ENCODE measurements at places on chromosomes 3 and 15.

DNA sequence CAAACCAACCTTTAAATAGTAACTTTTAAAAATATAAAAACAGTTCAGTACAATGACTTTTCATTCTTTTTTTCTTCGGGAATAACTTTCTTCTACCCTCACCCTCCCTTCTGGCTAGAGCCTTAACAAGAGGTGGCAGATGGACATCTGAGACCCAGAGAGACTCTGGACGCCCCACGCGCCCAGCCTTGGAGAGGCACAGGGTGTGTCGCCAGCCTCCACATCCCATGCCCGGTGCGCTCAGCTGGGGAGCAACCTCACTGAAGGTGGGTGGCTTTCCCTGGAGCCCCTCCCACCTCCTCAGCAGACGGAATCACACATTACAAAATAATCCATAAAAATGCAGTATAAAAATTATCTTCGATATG is 49.5 kb downstream of the TLE3 start:
- H3K36me3 ChIP-seq = peaks cover 39% of the 10 kb centered on the region
- no peak for DNase-seq
- H3K27ac ChIP-seq = no peak overlapping the region
- no peaks in the 10 kb centered on the region for H3K4me1 ChIP-seq

DNA sequence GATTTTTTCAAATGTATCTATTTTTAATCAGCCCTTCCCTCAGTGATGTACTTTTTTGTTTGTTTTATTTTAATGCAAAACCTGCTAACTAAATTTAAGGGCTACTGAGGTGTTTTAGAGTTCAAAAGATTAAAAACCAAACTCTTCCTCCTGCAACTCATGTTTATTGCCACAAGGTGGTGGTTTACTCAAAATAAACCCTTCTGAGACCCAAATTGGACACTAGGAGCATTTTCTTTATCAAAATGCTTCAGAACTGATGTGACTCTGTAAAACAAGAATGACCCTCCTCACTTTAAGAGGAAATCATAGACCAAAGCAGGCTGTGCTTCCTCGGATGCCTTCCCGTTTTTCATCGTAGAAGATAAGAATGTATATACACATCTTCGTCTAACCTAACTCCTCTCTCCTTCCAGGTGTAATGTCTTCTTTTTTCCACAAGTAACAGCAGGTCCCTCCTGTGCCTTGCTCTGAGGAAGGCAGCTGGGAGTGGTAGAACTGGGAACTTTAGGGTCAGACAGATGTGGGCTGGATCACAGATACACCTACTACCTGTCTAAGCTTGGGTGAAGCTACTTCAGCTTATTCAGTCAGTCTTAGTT is 2.9 kb upstream of the NME9 start:
- H3K27me3 ChIP-seq = peaks cover 11% of the 10 kb centered on the region
- no peak for DNase-seq
- H3K36me3 ChIP-seq = no peaks in the 10 kb centered on the region
- no peak overlapping the region for H3K4me3 ChIP-seq
- no peak overlapping the region for H3K27ac ChIP-seq

GRCh38 chr3:197234947-197235914 is 63.2 kb downstream of the DLG1 start:
- no peak overlapping the region for H3K4me3 ChIP-seq
- peaks cover 50% of the 10 kb centered on the region for H3K4me1 ChIP-seq
- H3K27ac ChIP-seq = peak overlapping the region; percentile 24
- H3K36me3 ChIP-seq = peaks cover 16% of the 10 kb centered on the region
- H3K27me3 ChIP-seq = no peaks in the 10 kb centered on the region

GRCh38 chr3:50563867-50564266 is 3.7 kb downstream of the C3orf18 start:
- no peak for DNase-seq
- no peak overlapping the region for H3K4me3 ChIP-seq
- H3K27me3 ChIP-seq = no peaks in the 10 kb centered on the region
- peaks cover 8% of the 10 kb centered on the region for H3K4me1 ChIP-seq

DNA sequence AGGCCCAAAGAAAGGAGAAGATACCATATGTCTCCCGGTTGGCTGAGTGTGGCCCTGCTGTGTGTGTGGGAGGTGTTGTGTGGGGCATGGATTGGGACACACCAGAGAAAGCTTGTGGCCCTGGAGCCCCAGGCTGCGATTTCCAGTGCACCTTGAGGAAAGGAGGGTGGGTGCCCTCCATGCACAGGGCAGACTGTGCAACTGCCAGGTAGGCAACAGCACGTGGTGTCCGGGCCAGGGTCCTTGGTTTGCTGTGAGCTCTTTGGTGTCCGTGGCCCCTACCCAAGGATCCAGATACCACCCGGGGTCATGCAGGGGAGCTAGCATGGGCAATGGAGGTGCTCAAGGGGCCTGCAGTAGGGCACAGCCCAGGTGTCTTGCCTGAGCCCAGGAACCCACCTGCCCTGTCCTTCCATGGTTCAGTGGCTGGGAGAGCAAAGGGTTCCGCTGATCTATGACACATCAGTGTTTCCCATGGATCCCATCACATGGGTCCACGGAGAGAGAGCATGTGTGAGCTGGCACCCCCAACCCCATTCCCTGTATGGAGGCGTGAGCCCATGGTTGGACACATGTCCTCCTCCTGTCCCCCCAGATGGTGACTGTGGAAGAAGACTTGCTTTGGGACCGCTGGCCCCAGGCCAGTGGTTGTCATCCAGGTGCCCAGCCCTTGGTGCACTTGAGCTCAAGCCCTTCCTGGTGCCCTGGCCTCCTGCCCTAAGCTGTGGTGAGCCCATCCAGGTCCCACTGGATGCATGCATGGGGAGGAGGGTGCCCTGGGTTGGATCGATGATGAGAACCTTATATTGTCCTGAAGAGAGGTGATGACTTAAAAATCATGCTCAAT is 223.4 kb downstream of the SNRPN start:
- no peaks in the 10 kb centered on the region for H3K4me1 ChIP-seq
- peaks cover 2% of the 10 kb centered on the region for H3K36me3 ChIP-seq
- no peaks in the 10 kb centered on the region for H3K27me3 ChIP-seq
- no peak overlapping the region for H3K4me3 ChIP-seq
- no peak overlapping the region for H3K27ac ChIP-seq
- peak; percentile 72 for DNase-seq

- no peak overlapping the region for H3K27ac ChIP-seq
- no peak for DNase-seq
- H3K36me3 ChIP-seq = no peaks in the 10 kb centered on the region
- no peak overlapping the region for H3K4me3 ChIP-seq
- peaks cover 12% of the 10 kb centered on the region for H3K27me3 ChIP-seq
Observed at GRCh38 chr3:8647137-8647985, 2.8 kb upstream of the SSUH2 start.

- no peak overlapping the region for H3K4me3 ChIP-seq
- H3K27ac ChIP-seq = no peak overlapping the region
- H3K4me1 ChIP-seq = no peaks in the 10 kb centered on the region
- no peak for DNase-seq
- peaks cover 2% of the 10 kb centered on the region for H3K27me3 ChIP-seq
Observed at GRCh38 chr15:69842851-69843250, 254.9 kb downstream of the TLE3 start.

- H3K36me3 ChIP-seq = no peaks in the 10 kb centered on the region
- H3K4me1 ChIP-seq = no peaks in the 10 kb centered on the region
- H3K27me3 ChIP-seq = peaks cover 9% of the 10 kb centered on the region
- H3K27ac ChIP-seq = no peak overlapping the region
Observed at GRCh38 chr3:159158213-159158612, 356.4 kb downstream of the MFSD1 start.

DNA sequence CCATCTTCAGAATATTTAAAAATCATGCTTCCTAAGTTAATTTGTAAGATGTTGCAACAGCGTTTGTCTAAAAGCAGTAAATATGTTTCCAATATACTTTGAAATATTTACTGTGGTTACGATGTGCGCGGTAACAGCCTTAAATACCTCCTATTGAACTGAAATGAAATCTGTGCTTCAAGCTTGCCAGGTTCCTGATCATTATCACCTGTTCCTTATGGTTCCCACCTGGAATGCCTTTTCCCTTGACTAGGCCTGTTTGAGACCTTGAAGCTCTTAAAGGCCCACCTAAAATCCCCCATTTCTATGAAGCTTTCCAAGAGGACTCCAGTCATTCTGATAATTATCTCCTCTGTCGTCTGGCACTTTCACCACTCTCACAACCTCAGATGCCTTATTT is 146.7 kb downstream of the NAALADL2 start:
- H3K36me3 ChIP-seq = no peaks in the 10 kb centered on the region
- DNase-seq = no peak
- H3K4me1 ChIP-seq = peaks cover 23% of the 10 kb centered on the region
- H3K27ac ChIP-seq = no peak overlapping the region
- no peak overlapping the region for H3K4me3 ChIP-seq
- no peaks in the 10 kb centered on the region for H3K27me3 ChIP-seq

DNA sequence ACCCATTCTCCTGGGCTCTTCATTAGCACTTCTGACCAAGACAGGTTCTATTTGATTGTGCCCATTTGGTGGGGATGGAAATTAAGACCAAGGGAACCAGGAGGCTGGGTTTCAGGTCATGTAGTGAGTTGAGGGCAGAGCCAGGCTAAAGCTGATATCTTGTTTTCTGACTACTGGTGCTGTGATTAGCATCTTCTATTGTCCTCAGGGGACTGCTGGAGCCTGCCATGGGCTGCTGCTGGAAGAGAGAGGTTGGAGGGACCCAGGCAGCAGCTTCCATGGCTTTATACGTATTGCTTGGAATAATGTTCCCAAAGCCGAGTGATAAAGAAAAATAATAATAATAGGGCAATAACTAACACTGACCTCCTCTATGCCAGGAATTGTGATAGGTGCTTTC is 211.4 kb upstream of the ROPN1 start:
- no peak overlapping the region for H3K4me3 ChIP-seq
- H3K4me1 ChIP-seq = peaks cover 38% of the 10 kb centered on the region
- no peak for DNase-seq
- peaks cover 3% of the 10 kb centered on the region for H3K36me3 ChIP-seq

DNA sequence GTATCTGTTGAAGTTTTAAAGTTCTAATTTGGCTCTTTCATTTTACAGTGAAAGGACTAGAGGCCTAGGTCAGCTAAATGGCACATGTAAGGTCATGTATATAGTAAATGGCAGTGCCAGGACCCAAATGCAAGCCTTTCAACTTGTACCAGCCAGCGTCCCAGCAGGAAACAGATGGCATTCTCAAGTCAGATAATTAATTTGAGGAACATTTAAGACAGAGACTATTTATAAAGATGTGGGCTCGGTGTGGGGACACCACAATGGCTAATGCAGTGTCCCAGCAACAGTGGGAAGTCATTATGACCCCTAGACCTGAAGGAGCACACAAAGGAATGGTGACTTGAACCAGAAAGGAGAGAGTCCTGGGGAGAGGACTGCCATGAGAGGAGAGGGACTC is 6.1 kb downstream of the MINDY4B start:
- H3K27me3 ChIP-seq = peaks cover 53% of the 10 kb centered on the region
- no peaks in the 10 kb centered on the region for H3K36me3 ChIP-seq
- no peaks in the 10 kb centered on the region for H3K4me1 ChIP-seq

DNA sequence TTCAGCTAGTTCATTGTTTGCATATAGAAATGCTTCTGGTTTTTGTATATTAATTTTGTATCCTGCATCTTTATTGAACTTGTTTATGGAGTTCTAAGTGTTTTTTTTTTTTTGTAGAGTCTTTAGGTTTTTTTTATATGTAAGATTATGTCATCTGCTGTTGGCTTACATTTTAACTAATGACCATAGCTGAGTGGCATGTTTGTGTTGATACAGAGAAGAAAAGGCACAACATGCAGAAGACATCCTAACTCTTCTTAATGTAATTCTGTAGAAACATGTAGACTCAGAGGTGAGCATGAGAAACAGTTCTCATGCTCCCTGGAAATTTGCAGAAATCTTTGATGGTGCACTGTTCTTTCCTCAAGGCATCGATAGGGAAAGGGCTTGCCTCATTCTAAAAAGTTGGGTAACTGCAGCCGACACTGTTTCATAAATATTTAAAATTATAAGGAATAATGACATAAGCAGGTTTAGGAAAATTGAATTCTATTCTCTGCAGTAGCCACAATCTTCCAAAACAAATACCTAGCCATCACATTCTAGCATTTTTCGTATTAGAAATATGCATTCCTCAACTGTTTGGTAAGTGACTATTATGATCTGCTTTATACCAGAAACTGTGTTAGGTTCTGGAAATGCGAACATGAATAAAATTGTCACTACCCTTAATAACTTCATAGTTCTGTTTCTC is 499.6 kb upstream of the KCNMB2 start:
- peaks cover 31% of the 10 kb centered on the region for H3K4me1 ChIP-seq
- H3K27ac ChIP-seq = peak overlapping the region; percentile 49
- H3K36me3 ChIP-seq = peaks cover 2% of the 10 kb centered on the region
- no peaks in the 10 kb centered on the region for H3K27me3 ChIP-seq

GRCh38 chr15:84600331-84600686 is 500 bp upstream of the ZSCAN2 start:
- DNase-seq = no peak
- peak overlapping the region; percentile 93 for H3K4me3 ChIP-seq
- peak overlapping the region; percentile 91 for H3K27ac ChIP-seq
- peaks cover 38% of the 10 kb centered on the region for H3K4me1 ChIP-seq
- H3K27me3 ChIP-seq = peaks cover 2% of the 10 kb centered on the region

- H3K4me3 ChIP-seq = no peak overlapping the region
- DNase-seq = no peak
- no peaks in the 10 kb centered on the region for H3K36me3 ChIP-seq
- H3K27ac ChIP-seq = no peak overlapping the region
- no peaks in the 10 kb centered on the region for H3K4me1 ChIP-seq
Observed at GRCh38 chr3:153756816-153757215, 364.4 kb upstream of the ARHGEF26 start.

DNA sequence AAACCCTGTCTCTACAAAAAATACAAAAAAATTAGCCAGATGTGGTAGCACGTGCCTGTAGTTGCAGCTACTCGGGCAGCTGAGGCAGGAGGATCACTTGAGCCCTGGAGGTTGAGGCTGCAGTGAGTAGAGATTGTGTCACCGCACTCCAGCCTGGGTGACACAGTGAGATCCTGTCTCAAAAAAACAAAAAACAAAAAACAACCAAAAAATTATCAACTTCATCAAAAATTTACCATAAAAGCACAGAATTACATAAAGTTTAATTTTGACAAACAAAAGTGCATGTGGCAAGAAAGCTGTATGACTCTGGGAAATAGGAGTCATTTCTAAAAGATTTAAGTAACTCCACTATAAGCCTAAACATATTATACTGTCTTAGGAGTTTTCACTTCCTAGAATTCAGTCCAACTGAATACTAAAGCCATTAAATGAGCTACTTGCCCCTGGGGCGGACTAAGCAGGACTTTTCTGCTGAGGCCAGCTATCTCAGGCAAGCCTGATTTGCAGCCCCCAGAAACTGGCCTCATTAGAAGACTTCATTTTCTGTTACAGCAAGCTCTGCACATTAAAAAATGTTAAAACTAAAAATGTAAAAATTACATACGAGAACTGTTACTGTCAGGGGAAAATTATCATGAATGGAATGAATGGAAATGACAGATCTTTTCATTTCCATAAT is 23.0 kb downstream of the HSPBAP1 start:
- no peak overlapping the region for H3K4me3 ChIP-seq
- H3K27ac ChIP-seq = no peak overlapping the region
- no peak for DNase-seq
- H3K27me3 ChIP-seq = no peaks in the 10 kb centered on the region
- peaks cover 6% of the 10 kb centered on the region for H3K36me3 ChIP-seq
- H3K4me1 ChIP-seq = peaks cover 5% of the 10 kb centered on the region

- no peak overlapping the region for H3K27ac ChIP-seq
- H3K27me3 ChIP-seq = no peaks in the 10 kb centered on the region
Observed at GRCh38 chr15:59029554-59029953, 42.1 kb downstream of the RNF111 start.

- no peaks in the 10 kb centered on the region for H3K36me3 ChIP-seq
- DNase-seq = peak; percentile 32
- H3K27me3 ChIP-seq = peaks cover 45% of the 10 kb centered on the region
- H3K27ac ChIP-seq = no peak overlapping the region
- peaks cover 19% of the 10 kb centered on the region for H3K4me1 ChIP-seq
Observed at GRCh38 chr3:127459891-127460290, 130.6 kb downstream of the TPRA1 start.
